ENCODE measurements at places on chromosomes 1 and 21.

DNA sequence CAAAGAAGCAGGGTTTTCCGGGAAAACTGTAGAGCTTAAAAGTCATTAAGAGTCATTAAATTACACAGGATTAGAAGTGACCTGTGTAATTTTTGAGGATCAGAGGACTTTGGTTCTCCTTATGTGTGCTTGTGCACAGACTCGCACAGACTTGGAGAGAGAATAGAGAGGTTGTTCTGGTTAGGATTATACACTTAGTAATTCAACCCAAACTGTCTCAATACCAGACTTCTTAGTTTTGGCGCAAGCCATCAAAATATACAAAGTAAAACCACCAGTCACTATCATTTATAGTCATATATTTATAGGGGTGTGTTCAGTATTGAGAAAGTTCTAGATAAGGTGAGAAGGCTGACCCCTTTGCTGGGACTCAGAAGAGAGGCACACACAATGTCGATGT is 112.3 kb downstream of the HLX start:
- DNase-seq = no peak

- DNase-seq = no peak
Measured at GRCh38 chr1:194830387-194830786, 1644.0 kb upstream of the B3GALT2 start.

- no peak for DNase-seq
Measured at GRCh38 chr1:226486161-226486560, 62.4 kb upstream of the STUM start.

- DNase-seq = no peak
Measured at GRCh38 chr1:178004926-178005391, 35.1 kb upstream of the SEC16B start.

- no peak for DNase-seq
Measured at GRCh38 chr1:96362623-96363022, 359.0 kb upstream of the PTBP2 start.

GRCh38 chr1:66654643-66655042 is 97.6 kb upstream of the DYNLT5 start:
- DNase-seq = no peak

GRCh38 chr1:26346274-26347033 is 7.5 kb downstream of the CRYBG2 start:
- DNase-seq = no peak

- no peak for DNase-seq
Measured at GRCh38 chr1:183116416-183116815, 69.6 kb upstream of the LAMC2 start.

DNA sequence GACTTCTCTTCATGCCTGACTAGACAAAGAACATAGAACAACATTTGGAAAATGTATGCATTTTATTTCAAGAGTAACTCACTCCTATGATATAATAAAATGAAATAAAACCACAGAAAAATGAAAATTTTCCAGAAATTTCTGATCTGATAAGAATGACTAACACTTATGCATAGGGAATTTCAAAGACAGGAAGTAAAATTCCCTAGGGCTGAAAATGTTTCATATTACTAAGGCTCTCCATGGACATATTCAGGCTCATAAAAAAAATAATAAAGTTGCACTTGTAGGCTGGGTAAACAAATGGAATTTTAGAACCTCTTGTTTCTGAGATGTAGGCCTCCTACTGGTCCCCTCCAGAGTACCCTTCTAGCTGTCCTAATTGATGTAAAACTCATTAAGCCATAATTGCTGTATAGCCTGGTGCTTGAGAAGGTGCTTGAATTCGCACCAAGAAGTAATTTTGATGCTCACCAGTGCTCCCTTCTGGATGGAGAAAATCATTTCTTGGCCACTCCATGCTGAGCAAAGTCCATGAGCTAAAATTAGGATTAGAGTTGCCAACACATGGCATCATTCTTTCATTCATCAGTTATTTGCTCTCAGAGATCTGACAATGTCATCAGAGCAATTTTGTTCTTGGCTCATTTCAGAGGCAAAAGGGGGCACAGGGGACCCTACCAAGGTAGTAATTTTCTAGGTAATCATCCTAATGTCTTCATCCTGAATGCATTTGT is 641.0 kb upstream of the CAMK1G start:
- no peak for DNase-seq

DNA sequence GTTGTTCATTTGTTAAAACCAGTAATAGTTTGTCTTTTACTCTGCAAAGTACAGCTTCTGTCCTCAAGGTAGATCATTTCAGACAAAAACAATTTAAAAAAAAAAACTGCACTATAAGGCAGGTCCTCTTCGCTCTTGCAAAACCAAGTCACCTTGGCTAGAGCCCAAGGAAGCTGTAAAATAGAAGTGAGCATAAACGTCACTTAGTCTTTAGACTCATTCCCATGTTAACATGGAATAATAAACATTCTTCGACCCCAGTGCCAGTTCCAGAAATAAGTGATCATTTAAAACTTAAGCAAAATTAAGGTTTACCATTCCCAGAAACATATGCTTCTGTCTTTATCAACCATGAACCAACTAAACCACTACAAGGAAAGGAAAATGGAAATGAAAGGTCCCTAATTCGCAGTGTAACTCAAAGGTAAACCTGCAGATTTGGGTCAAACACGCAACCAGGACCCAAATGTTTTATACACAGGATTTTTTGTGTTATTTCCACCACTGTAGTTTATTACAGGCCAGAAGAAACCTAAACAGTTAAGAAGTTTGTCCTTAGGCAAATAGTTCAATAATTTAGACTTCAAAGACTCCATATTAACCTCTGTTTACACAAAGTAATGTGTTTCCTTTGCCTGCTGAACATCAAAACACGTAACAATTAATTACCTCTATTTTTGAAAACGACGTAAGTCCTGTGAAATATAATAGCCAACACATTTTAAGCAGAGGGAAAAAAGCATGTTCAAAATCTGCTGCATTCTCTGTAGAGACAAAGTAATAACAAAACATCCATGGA is 54.6 kb downstream of the TGFBR3 start:
- no peak for DNase-seq

GRCh38 chr1:2587071-2587859 is 688 bp downstream of the PRXL2B start:
- DNase-seq = no peak

DNA sequence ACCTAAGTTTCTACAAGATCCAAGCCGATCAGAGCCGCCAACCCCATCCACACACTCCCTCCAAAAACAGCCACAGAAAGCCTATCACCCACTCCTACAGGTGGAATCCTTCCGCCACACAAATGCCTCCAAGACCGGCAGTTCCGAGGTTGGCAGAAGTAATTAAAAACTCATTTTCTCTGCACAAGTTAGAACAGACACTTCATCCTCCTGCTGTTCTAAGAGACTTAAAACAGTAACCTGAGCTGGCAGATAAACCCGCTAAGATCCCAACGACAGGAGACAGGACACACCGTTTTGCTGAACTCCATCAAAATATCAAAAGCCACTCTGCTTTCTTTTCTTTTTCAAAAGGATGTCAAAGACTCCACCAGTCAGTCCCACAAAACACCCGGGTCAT is 2.8 kb downstream of the SSBP3 start:
- DNase-seq = no peak

GRCh38 chr1:54091666-54092065 is 38.3 kb downstream of the TCEANC2 start:
- DNase-seq = no peak

- DNase-seq = no peak
Measured at GRCh38 chr1:26411624-26412074, 1.0 kb downstream of the LIN28A start.

- no peak for DNase-seq
Measured at GRCh38 chr1:8133190-8133589, 107.1 kb upstream of the ERRFI1 start.

DNA sequence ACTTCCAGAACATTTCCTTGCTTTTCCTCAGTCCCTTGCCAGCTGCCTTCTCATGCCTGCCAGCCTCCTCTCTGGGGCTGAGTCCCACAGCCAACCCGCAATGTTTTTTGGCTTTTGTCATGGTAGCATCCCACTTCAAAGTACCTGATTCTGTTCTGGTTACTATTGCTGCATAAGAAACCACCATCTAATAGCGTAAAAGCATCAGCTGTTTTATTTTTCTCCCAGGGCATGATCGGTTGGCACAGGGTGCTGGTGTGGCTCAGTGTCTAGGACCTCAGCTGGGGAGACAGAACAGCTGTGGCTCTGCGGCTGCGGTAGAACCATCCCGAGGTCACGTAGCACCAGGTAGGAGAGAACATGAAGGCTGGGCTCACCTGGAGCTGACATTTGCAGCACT is 8.9 kb upstream of the PRMT2 start:
- DNase-seq = no peak

GRCh38 chr1:198165927-198166647 is 9.3 kb downstream of the NEK7 start:
- DNase-seq = no peak

DNA sequence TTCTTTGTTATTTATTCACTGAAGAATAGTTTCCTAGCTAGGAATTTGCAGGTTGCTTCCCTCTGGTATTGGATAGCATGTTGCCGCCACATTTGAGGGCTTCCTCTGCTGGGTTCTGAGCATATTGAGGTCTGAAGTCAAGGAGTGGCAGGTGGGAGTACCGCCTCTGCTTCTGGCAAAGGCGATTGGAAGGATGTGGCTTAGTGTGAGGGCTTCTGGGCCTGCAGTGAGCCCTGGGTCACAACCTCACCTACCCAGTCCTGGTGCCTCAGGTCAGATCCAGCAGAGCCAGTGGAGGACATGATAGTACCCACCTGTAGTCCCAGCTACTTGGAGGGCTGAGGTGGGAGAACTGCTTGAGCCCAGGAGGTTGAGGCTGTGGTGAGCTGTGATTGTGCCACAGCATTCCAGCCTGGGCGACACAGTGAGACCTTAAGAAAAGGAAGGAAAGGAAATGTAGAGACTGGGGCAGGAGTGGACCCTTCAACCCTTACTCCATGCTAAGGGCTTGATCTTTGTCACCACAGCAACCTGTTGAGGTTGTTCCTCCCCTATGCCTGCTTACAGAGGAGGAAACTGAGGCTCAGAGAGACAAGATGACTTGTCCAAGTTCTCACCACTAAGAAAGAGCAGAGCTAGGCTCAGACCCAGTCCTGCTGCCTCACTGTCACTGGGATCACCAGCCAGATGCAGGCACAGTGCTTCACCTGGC is 22.8 kb downstream of the A3GALT2 start:
- DNase-seq = no peak

GRCh38 chr1:209511169-209511568 is 72.3 kb upstream of the CAMK1G start:
- DNase-seq = no peak

GRCh38 chr1:110582378-110582777 is 23.8 kb downstream of the KCNA2 start:
- no peak for DNase-seq

GRCh38 chr1:153598309-153599172 is 14.4 kb downstream of the S100A16 start:
- DNase-seq = peak; percentile 18

- DNase-seq = no peak
Measured at GRCh38 chr1:246527402-246528088, 20.5 kb upstream of the SMYD3 start.

DNA sequence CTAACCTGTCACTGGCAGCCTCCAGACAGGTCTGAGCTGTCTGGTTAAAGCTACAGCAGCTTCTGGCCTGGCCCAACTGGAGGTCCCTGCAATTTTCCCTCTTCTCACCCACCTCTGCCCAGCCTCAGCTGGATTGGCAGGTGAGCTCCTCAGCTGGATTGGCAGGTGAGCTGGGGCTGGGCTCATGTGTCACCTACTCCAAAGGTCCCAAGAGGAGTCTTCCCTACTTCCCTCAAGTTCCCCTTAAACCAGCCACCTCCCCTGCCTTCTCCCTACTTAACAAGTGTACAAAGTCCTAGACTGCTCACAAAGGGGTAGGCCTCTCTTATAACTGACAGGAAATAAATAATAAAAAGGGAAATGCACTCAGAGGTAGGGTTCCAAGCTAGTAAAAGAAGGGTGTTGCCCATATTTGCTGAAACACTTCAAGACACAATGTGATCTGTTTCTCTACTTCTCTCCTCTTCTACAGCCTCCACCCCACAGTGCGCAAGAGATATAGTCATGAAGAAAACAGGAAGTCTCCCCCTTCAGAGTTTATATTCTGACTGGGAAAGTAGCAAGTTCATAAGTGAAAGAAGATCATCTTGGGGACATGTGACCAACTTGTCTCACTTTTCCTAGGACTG is at the start of gene GPA33:
Gene GPA33, minus strand, starts transcription at position 64 of the 629 bp plus-strand sequence. CDS start 90 bp downstream, outside the sequence.
- DNase-seq = peak; percentile 35

- DNase-seq = no peak
Measured at GRCh38 chr1:153647346-153647714, 11.2 kb upstream of the SNAPIN start.

DNA sequence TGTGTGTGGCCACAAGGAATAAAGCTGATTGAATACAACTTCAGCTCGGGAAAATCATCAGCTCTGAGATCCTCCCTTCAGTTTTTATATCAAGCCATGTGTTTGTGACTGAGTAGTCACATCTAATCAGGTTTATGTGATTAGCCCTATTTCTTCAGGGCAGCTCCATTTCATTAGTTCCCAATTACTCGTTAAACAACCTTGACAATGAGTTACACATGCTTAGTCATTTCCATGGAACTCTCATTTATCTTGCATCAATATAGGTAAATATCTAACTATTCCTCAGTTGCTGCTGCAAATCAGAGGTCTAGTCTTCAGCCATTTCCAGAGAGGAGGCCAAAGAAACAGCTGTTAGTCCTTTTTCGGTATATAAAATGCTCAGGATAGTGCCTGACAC is 16.3 kb downstream of the CRB1 start:
- no peak for DNase-seq

- no peak for DNase-seq
Measured at GRCh38 chr1:80673935-80674597, 1126.7 kb upstream of the ADGRL2 start.

DNA sequence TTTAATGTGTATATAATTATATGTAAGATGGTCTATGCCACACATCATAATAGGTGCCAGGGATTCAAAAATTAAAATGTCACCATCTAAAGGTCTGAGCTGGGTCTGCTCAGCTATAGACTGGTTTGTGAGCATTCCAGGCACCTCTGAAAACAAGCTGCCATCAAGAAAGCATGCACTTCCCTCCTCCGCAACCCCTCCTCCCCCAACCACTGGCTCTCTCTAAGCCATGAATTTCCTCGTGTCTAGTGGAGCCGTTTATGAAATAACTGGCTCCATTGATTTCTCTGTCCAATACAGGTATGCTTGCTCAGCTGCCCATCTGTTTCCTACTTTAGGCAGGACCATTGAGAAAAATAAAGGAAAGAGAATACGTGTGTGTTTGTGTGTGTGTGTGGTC is 522.6 kb upstream of the PLXNA2 start:
- peak; percentile 96 for DNase-seq

DNA sequence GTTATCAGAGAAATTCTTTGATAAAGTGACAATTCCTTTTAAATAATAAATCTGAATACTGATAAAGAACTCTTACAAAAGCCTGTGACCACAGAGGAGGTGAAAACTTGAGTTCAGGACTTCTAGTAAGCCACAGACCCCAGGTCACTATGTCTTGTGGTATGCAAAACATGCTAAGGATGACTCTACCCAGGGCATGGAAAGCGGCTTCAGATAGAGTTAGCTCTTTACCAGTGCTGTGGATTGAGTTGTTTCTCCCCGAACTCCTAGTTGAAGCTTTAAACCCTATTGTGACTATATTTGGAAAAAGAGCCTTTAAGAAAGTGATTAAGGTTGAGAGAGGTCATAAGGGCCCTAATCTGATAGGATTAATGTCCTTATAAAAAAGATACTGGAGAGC is 42.3 kb downstream of the HLX start:
- no peak for DNase-seq

GRCh38 chr1:28836421-28836956 is 24.5 kb downstream of the OPRD1 start:
- DNase-seq = no peak

- DNase-seq = peak; percentile 59
Measured at GRCh38 chr1:18149027-18149641, 41.5 kb downstream of the IGSF21 start.

- no peak for DNase-seq
Measured at GRCh38 chr1:234608911-234609690, 877 bp downstream of the IRF2BP2 start.
